ENCODE measurements at places on chromosomes 3 and 15. TPM values are rescaled to one million over a fixed set of nuclear protein-coding genes. Genes with fewer than 3 reads are reported as not detected.

- peak; percentile 58 for DNase-seq
These were observed 5.7 kb downstream of the SUCLG2 start for GRCh38 chr3:67648701-67649100.

- no peak for DNase-seq
These were observed 9.0 kb downstream of the ZNF662 start for GRCh38 chr3:42914771-42915515.

- DNase-seq: peak; percentile 22
These were observed 7.5 kb downstream of the DET1 start for GRCh38 chr15:88538972-88539371.

- no peak for DNase-seq
These were observed at the start of gene CPLX3 for GRCh38 chr15:74826364-74826819. Gene CPLX3, plus strand, starts transcription at chr15:74826627. Its CDS starts 77 bp downstream, at chr15:74826704.

- no peak for DNase-seq
These were observed 98.6 kb upstream of the OSBPL11 start for GRCh38 chr3:125693887-125694286.

DNA sequence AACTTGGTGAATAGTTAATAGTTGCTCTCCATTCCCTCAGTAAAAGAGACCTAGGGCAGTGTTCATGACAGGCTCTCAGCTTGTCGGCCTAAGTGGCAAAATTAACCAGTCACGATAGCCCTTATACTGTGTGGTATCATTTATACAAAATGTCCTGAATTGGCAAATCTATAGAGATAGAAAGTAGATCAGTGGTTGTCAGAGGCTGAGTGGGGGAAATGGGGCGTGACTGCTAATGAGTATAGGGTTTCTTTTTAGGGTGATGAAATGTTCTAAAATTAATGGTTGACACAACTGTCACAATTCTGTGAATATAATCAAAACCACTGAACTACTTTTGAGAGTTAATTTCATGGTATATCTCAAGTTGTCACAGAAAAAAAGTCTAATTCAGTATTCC is 20.9 kb downstream of the ARIH1 start:
- no peak for DNase-seq

GRCh38 chr15:50968353-50968752 is 59.9 kb downstream of the AP4E1 start:
- DNase-seq: peak; percentile 26

DNA sequence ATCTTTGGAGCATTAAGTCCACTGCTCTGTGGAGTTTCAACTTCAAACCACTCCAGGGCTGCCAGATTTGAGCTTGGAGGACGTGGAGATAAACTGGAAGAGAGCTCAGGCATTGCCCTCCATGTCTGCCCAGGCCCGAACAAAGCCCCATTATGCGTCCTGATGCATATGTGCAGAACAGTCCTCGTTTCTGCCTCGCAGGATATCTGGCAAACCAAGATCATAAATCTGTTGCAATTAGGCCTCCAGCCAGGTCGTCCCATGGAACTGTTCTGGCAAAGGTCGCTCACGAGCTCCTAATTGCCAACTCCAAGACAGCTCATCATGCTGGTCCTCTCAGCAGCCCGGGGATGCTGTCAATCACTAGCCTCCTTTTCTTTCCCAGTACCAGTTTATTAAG is 91.2 kb downstream of the SEMA5B start:
- DNase-seq: no peak

DNA sequence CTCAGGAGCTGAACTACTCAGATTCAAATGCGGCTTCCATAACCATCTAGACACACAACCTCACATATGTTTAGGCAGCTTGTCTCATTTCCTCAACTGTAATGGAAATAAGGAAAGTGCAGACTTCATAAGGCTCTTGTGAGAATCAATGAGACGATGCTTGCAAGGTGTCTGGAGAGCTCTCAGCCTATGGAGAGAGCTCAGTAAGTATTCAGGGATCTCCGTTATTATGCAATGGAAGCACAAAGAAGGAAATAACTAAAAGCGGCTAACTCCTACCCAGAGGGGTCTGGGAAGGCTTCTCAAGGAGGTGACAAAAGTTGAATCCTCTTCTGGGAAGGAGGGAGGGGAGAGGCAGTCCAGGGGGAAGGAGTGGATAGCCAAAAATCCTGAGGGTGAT is 50.1 kb upstream of the LIPC start:
- DNase-seq: peak; percentile 18

GRCh38 chr3:9903238-9903624 is 583 bp downstream of the IL17RE start:
- DNase-seq: peak; percentile 52

- DNase-seq: no peak
These were observed 34.5 kb downstream of the ZIC4 start for GRCh38 chr3:147371771-147372340.

DNA sequence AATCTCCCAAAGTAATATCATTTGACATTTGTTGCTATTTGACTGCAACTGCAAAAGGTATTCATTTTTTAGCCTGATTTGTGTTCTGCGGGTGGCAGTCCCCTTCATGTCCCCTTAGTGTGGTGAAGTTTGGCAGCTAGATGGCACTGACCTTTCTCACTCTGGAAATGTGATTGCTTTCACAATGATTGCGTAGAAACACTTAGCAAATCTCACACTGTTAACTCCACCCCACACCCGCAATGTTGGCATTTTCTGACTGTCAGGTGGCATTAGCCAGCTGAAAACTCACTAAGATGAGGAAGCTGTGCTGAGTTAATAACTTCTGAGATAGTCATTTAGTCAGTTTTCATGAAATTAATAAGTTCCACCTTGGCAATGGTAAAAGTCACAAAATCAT is 76.9 kb downstream of the TRIM69 start:
- DNase-seq: no peak

DNA sequence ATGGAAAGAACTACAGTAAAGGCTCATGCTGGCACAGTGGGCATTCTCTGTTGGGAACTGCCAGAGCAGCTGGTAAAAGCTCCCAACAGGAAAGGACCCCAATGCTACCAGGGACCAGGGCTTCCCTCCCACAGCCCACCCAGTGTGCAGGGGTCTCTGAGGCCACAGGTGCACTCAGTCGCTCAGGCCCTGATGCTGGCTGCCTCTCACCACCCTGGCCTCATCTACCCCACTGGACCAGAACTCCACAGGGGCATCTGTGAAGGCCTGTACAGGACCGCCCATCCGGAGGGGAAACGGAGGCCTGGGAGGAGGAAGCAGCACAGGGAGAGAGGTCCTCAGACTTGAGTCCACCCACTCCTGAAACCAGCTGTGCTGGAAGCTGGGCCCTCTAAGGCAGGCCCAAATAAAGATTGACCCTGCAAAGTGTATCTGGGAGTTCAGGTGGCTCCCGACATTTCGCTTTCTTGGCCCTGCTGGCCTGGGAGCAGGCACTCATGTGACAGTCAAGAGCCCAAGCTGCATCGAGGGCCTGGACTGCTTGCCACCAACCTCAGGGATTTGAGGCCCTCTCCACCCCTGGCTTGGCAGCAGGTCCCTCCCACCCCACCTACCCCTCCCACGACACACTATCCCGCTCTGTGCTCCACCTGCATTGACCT is 12.7 kb downstream of the KLF15 start:
- DNase-seq: no peak

DNA sequence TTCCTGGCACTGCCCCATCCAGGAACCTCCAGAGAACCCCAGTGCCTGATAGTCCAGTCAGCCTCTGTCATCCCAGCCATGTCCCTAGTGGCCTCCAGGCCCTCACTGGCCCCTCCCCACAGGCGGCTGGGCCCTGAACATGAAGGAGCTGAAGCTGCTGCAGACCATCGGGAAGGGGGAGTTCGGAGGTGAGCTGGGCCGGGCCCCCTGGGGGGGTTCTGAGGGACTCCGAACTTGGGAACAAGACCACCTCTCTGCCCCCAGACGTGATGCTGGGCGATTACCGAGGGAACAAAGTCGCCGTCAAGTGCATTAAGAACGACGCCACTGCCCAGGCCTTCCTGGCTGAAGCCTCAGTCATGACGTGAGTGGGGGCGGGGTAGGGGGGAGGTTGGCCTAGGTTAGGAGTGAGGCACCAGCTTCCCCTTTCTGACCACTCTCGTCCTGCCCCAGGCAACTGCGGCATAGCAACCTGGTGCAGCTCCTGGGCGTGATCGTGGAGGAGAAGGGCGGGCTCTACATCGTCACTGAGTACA is 12.0 kb upstream of the LMAN1L start:
- no peak for DNase-seq

DNA sequence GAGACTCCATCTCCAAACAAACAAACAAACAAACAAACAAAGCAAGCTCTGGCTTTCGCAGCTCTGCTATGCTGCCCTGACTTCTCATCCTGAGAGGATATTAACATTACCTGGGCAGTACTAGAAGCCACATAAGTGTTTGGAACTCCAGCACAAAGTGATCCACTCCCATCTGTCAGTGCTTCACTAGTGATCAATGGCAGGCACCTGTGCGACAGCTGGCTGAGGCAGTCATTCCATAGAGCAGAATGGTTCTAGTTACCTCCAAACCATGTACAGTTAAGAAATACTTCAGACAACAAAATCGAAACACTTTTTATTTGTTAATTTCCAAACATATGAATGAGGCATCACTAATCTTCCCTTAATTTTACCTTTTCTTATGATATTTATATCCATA is 2.8 kb upstream of the MB21D2 start:
- no peak for DNase-seq

DNA sequence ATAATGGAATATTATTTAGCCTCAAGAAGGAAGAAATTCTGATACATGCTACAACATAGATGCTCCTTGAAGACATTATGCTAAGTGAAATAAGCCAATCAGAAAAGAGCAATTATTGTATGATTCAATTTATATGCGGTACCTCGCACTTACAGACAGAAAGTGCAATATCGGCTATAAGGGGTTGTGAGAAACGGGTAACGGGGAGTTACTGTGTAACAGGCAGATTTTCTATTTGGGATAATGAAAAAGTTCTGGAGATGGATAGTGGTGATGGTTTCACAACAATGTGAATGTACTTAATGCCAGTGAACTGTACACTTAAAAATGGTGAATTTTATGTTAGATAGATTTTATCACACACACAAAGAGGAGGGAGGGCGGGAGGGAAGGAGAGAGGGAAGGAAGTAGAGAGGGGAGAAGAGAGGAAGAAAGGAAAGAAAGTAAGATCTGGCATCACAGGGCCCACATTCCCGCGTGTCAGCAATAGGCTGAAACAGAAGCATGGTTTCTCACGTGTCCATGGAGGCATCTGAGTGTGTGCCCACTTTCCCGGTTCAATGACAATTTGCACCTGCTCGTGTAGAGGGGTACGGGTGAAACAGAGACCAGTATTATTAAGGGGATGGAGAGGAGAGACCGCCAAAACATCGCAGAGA is 700 bp upstream of the BLM start:
- peak; percentile 5 for DNase-seq

GRCh38 chr3:64321747-64322146 is 96.5 kb upstream of the PRICKLE2 start:
- DNase-seq: peak; percentile 85

- DNase-seq: no peak
These were observed 15.7 kb upstream of the PRR23E start for GRCh38 chr3:127177226-127177625.

DNA sequence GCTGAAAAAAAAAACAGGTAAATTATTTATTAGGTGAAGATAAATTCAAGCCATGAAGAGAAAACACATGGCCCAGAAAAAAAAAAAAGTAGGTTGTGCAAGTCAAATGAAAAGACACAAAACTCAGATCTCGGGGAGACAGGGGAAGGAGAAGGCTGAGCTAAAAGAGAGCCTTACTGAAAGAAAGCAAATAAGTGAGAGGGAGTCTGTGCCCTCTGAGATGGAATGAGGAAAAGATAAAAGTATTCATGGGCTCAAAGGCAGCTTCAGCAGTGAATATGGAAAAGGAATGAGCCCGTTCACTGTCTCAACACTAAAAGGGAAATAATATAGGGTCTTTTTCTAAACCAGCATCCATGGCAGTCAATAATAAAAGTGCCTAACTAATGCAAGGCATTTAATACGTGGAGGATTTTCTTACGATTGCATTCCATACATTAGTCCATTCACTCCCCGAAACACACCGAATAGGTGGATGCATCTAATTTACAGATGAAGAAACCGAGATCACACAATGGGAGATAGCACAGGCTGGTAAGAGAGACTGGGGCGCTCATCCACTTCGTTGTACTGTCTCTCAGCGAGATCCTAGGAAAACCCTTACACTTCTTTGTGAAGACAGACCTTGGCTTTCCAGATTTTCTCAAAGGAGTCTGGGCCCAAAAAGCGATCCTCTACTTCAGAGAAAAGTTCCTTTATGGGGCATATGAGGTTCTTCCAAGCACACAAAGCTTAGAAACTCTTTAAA is 1.1 kb downstream of the TFDP2 start:
- peak; percentile 2 for DNase-seq

DNA sequence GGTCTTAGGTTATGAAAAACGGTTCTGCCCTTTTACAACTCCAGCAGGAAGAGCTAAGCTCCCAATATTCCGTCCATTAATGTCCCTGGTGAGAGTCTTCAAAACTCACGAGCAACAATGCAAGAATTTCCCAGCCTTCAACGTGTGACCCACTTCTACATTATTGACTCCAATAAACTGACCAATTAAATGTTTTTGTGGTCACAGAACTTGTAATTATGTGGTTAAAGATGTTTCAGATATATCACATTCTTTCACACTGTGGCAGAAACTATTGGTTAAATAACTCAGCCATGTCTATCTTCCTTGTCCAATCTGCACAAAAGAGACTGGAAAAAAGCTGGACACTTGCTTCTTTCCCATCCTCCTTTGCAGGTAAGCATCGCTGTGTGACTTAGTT is 286.6 kb upstream of the ADAMTS9 start:
- DNase-seq: no peak

GRCh38 chr3:74631351-74632140 is 17.1 kb upstream of the CNTN3 start:
- peak; percentile 59 for DNase-seq

DNA sequence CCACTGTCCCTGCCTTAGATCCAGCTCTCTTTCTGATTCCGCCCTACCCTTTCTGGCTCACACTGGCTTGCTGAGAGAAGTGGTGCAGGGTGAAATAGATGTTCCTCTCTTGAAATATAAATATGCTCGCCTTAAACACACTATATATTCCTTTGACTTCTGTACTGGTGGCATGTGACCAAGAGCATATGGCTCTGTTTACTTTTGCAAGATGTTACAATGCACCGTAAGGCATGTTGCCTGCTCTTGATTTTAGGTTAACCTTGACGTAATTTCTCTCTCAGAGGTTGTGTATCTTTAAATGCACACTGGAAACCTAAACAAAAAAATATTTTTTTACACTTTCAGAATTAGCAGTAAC is 749 bp downstream of the RSRC1 start:
- DNase-seq: no peak

PRKAR2A gene
- 48.2 TPM for total RNA-seq

GPR62 gene
- total RNA-seq: not detected

FSIP1 gene
- total RNA-seq: 0.18 TPM

ARHGAP11A gene
- 28.6 TPM for total RNA-seq

CHL1 gene
- 1.6 TPM for total RNA-seq

TMEM40 gene
- not detected for total RNA-seq

RAB6B gene
- 0.28 TPM for total RNA-seq

C3orf70 gene
- 1.8 TPM for total RNA-seq

GSK3B gene
- total RNA-seq: 39.7 TPM

TEX55 gene
- total RNA-seq: not detected

ISL2 gene
- 1.3 TPM for total RNA-seq

TMEM108 gene
- total RNA-seq: 0.18 TPM
